ENCODE measurements at places on chromosomes 4 and X.

GRCh38 chrX:46704767-46705386, 54.0 kb downstream of the SLC9A7 start:
- DNase-seq, result no peak

DNA sequence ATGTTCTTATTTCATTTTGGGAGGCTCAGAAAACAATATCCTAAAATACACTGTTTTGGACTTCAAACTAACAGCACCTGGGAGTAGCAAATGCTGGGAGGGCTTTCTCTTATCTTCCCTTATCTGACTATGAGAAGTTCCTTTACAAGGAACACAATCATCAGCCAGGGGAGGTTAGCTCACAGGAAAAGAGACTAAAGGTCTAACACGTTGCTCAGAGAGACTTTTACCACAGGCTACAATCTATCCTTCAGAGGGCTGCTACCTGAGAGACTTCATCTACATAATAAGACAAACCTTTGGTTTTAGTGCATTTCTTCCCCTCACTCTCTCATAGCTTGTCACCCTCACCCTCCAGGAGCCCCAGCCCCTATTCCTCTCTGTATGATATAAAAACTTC, 35.8 kb downstream of the MEPE start:
- no peak for DNase-seq

- no peak for DNase-seq
These were observed 156.3 kb downstream of the BTC start for GRCh38 chr4:74638001-74638400.

DNA sequence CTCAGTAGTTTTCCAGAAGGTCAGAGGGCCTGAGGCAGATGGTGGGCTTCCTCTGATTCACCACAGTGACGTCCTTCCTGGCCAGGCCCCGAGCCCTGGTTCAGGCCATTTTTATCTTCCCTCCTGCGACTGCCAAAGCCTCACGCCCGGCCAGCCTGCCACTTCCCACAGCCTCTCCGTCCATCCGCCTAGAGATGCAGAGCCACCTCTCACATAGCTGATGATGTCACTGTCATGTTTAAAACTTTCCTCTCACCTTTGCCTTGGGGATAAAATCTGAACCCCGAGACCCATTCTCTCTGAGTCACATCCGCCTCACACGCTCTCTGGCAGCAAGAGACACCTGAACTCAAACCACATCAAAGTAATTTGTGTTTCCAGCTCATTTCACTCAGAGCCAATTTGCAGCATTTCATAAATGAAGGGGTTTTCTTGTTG, 175.3 kb downstream of the QDPR start:
- no peak for DNase-seq

GRCh38 chrX:69388526-69388925, 115.6 kb upstream of the NALF2 start:
- no peak for DNase-seq

- DNase-seq, result no peak
These were observed 645.9 kb downstream of the ANKRD50 start for GRCh38 chr4:124066595-124066994.

Data from NCI-H2107 (cell line).